ENCODE measurements at places on chromosomes 3 and 15. TPM values are rescaled to one million over a fixed set of nuclear protein-coding genes. Genes with fewer than 3 reads are reported as not detected.

HHATL gene
- total RNA-seq, result not detected

GJD2 gene
- not detected for total RNA-seq

PPARG gene
- 39.4 TPM for total RNA-seq

TRIM59 gene
- 47.8 TPM for total RNA-seq

GABRB3 gene
- total RNA-seq, result 2.2 TPM

HTD2 gene
- 8.5 TPM for total RNA-seq

PAQR5 gene
- total RNA-seq, result not detected

TMEM108 gene
- total RNA-seq, result not detected
